ENCODE measurements at places on chromosomes 5 and 9.

DNA sequence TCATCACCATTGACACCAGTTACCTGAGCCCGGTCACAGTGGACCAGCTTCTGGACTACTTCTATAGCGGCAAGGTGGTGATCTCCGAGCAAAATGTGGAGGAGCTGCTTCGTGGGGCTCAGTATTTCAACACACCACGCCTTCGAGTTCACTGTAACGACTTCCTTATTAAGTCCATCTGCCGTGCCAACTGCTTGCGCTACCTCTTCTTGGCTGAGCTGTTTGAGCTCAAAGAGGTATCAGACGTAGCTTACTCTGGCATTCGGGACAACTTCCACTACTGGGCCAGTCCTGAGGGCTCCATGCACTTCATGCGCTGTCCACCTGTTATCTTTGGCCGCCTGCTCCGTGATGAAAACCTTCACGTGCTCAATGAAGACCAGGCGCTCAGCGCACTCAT, 520 bp downstream of the CCIN start:
- DNase-seq, result no peak

DNA sequence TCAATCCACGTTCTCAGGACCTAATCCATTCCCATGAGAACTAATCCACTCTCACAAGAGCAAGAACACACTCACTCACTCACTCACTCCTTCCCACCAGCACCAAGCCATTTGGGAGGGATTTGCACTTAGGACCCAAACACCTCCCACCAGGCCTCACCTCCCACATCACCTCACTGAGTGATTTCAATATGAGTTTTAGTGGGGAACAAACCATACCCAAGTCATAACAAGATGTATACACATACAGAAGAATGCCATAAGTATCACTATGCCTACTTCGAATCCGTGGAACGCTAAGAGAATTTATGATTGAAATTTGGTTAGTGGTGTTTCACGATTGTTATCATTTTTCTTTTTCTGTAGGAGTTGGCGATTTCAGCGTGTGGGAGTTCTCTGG, 29.3 kb upstream of the CTSL start:
- no peak for DNase-seq

- DNase-seq, result no peak
Observed at GRCh38 chr9:90854637-90855175, 53.1 kb downstream of the SYK start.

GRCh38 chr5:75044406-75044805, 8.0 kb downstream of the GCNT4 start:
- DNase-seq, result no peak

DNA sequence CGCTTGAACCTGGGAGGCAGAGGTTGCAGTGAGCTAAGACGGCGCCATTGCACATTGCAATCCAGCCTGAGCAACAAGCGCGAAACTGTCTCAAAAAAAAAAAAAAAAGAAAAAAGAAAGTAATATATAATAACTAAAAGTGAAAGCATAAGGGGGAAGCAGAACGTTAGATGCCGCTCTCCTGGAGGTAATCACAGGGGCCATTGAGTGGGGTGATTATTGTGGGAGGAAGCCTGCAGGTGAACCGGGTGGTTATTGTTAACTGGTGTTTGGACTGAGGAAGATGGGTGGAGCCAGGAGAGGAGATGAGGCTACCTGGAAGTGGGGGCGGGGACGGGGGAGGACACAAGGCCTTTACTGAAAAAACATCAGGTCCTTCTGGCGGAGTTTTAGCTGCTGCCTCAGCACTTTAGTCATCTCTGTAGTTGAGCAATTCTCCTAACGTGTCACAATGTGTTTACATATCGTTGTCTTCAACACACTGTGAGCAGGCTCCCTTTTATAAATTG, 5.3 kb upstream of the TJP2 start:
- DNase-seq, result peak; percentile 82

GRCh38 chr9:122065923-122066629, 27.0 kb downstream of the TTLL11 start:
- no peak for DNase-seq

- DNase-seq, result peak; percentile 69
Observed at GRCh38 chr9:75054368-75055001, 26.4 kb upstream of the CARNMT1 start.

GRCh38 chr9:134488331-134489280, 153.0 kb upstream of the COL5A1 start:
- DNase-seq, result peak; percentile 48

DNA sequence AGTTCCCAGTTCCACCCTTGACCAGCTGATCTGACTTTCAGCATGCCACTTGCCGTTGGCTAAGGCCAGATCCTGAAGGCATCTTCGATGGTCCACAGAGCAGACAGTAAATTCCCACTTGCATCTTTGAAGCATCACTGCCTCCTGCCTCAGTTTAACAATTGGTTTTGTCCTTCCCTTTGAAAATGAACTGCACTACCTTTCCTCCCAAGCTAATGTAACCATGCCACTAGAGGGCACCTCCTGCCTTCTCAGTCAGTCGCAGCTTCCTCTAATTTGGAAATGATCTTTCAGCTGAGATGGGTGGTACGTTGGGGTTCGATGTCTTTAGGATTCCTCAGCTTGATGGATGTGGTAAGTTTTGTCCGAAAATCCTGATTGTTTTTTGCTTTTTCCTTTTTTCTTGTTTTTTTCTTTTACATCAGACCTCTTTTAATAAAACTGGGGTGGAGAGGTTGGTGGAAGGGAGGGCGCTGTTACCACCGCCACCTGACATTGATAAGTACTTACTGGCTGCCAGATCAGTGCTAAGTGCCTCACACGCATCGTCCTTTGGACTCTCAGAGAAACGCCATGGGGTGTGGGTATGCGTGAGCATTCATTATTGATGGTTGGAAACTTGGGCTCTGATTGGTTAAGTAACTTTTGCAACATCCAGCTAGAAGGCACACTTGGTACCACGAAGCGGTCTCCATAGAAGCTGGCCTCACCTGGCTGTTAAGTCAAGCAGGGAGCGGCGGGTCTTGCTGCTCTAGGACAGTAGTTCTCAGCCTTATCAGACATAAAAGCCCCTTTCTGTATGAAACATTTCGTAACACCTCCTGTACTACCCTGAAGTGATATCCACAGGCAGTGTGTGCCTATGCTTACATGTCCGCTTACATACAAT, 16.9 kb downstream of the PTTG1 start:
- DNase-seq, result peak; percentile 81

GRCh38 chr5:56415356-56415765, 182.2 kb upstream of the ANKRD55 start:
- DNase-seq, result peak; percentile 86

GRCh38 chr9:129170229-129170628, 7.8 kb downstream of the IER5L start:
- DNase-seq, result no peak
